ENCODE measurements at places on chromosomes 12 and 14. TPM values are rescaled to one million over a fixed set of nuclear protein-coding genes. Genes with fewer than 3 reads are reported as not detected.

DNA sequence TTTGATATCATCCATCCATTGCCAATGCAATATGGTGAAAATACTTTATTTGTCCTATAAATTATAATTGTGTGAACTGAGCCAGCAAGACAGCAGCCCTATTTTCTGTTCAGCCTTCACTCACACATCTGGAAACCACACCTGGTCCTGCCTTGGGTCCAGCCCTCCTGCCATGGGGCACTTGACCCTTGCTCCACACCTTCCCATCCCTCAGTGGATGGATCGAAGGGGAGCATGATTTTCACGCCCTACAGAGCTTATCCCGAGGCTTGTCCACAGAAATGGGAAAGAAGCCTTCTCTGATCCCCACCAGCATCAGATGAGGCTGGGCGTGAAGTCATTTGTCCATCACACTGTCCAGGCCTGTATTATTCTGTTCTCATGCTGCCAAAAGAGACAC lies 10.1 kb downstream of the TMEM132D start:
- no peak for DNase-seq

- no peak for DNase-seq
These were observed 120.7 kb downstream of the SLC25A21 start for GRCh38 chr14:37051680-37052079.

- DNase-seq: no peak
These were observed 1149.1 kb downstream of the VRK1 start for GRCh38 chr14:97946240-97946639.

DNA sequence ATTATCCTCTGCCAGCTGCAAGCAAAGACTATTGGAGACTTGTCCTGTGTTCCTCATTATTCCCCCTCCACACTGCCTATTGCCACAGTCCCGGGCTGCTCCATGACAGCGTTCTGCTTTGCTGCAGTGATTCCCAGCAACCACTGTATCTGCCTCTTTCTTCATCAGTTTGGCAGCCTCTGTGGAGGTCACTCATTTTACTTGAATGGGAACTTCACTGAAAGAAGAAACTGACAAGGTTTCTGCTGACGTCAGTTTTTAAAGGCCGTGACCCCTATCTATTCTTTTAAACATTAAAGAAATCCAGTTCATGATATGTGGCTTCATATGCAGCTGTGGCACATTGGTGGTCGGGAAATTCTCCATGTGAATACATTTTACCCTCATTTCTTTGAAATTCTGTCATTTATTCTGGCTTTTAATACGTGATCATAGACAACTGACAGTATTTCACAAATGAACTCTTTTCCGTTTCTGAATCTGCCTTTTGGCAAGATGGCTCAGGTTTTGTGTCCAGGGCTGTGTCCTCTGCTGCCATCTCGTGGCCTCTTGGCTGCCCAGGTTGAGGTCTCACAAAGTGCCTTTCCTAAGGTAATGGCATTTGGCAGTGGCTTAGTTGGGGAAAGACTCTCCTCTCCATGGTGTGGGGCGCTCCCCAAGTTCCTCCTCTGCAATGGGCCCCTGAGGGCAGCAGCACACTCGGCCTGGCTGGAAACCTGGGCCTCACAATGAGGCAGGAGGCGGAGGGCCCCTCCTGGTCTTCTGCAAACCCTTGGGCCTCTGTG lies 5.8 kb downstream of the TMEM253 start:
- DNase-seq: peak; percentile 88

Gene EML5
- total RNA-seq: 6.2 TPM

- peak; percentile 81 for DNase-seq
These were observed at the start of gene RARG for GRCh38 chr12:53231921-53232645. Gene RARG, minus strand, starts transcription at chr12:53232209. Its CDS starts 4,664 bp downstream, at chr12:53227545.

DNA sequence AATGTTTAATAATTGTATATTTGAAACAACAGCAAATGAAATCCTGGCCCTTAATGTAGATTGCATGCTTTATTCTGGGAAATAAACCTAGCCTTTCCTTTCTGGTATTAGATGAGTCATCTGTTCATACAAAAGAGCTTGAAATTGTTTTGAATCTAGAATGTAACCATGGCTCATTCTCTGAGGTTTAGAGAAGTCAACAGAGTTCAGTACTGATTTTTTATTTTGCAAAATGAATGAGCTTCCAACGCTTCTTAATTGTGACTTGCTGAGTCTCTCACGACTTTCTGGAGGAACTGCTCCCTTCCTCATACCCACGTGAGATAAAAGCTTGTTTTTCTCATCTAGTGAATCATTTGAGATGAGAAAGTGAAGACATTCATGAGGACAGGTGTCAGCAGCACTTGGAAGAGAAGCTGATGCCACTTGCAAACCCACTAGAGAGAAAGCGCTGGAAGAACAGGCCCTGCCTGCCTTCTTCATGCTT lies 509.6 kb downstream of the VRK1 start:
- DNase-seq: peak; percentile 39

Gene KRT2
- total RNA-seq: not detected

GRCh38 chr14:54698966-54699530 lies 132.1 kb downstream of the SAMD4A start:
- DNase-seq: no peak

- DNase-seq: no peak
These were observed 23.7 kb upstream of the RAB21 start for GRCh38 chr12:71730936-71731335.

DNA sequence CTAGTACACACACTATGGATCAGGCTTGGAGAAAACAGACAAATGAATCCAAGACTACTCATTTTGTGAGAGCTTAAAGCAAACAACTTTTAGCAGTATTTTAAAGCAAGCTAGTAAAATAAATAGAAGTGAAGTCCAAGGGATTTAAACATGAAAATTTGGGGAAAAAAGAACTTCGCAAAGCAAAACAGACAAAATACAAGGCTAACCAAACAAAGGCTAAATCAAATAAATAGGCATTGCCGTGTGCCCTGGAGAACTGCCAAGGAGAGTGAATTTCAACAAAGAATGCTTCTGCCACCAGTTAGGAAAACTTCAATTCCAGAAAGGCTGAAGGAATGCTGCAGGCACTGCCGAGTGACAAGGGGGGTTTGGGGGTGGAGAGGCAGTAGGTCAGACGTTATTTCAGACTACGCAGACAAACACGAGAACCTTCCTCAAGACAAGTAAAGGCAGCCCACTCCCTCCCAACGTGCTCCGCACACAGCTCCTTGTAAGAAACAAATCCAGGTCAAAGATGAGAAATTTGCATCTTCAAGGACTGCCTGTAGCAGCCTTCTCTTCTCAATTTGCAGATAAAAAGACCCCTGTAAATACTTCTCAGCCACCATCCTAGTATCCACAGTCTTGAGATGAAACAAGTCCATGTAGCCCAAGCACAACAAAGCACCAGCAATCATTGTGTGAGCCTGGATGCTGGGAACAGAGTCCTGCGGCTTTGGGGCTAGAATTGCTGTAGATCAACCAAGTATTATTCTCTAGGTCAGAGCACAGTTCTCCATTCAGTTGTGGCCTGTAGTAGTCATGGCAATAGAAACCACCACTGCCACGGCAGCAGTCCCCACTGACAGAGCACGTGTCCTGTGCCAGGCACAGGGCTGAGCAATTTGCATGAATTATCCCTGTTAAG lies 43.3 kb downstream of the EFCAB11 start:
- DNase-seq: no peak

DNA sequence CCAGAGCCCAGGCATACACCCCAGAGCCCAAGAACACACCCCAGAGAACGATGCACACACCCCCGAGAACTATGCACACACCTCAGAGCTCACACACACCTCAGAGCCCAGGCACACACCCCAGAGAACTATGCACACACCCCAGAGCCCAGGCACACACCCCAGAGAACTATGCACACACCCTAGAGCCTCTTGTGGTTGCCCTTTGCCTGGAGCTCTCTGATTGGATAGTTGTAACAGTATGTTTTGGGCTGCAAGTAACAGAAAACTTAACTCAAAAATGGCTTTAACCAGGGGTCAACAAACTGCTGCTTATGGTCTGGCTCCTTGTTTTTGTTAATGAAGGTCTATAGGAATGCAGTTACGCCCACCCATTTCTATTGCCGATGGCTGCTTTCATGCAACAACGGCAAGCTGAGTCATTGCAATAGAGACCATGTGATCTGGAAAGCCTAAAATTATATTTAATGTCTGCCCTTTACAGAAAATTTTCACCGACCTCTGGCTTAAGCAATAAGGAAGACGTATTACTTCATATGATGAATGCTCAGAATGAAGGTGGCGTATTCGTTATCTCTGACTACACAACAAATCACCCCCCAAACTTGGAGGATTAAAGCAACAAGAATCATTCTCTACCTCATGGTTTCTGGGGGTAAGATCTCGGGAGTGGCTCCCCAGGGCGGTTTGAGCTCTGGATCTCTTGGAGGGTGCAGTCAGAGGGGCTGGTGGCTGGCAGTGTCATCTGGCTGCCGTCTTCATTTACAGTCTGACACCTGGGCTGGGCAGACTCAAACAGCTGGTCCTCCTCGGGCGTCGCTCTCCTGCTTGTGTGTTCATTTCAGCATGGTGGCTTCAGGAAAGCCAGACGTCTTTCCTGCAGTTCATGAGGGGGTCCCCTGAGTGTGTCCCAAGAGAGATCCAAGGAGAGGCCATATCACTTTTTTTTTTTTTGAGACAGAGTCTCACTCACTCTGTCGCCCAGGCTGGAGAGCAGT lies 66.3 kb upstream of the NCOR2 start:
- no peak for DNase-seq

DNA sequence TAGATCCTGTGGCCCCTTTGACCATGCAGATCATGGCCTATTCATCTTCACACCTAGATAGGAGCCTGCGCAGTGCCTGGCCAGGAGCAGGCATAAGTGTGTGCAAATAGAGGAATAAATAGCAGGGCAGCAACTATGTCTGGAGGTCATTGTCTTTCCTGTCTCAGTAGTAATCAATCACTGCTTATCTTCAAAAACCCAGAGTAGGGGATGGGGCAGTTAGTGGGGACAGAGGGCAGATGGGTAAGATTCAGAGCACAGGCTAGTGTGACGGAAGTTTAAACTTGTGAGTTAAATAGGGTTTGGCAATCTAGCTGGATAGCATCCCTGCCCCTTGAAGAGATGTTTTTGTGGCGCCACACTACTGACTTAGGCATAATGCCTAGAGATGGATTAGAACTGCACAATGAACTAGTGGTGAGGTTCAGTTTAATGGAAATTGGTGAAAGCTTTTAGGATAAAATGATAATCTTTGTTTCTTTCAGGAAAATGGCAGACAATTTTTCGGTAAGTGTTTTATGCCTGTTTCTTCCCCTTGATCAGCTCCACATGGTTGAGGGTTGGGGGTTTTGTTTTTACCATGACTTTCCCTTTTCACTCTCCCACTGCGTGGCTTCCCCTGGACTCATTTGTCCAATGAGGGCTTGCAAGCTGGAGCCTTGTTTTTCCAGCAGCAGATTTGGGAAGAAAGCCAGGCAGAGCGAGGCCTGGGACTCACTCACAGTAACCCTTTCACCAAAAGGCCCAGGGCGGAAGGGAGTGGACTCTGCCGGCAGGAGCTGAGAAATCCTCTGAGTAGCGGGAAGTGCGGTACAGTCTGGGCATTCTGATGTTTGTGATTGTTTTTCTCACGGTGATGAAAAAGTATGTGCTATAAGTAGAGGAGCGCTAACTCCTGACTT lies 8.1 kb downstream of the LGALS3 start:
- no peak for DNase-seq

All from activated CD4-positive, alpha-beta memory T cell treated with anti-CD3 and anti-CD28 coated beads for 36 hours (primary cell).